ENCODE measurements at places on chromosomes 2 and 18.

GRCh38 chr2:74028741-74029140, 44.0 kb downstream of the TET3 start:
- DNase-seq, result no peak

DNA sequence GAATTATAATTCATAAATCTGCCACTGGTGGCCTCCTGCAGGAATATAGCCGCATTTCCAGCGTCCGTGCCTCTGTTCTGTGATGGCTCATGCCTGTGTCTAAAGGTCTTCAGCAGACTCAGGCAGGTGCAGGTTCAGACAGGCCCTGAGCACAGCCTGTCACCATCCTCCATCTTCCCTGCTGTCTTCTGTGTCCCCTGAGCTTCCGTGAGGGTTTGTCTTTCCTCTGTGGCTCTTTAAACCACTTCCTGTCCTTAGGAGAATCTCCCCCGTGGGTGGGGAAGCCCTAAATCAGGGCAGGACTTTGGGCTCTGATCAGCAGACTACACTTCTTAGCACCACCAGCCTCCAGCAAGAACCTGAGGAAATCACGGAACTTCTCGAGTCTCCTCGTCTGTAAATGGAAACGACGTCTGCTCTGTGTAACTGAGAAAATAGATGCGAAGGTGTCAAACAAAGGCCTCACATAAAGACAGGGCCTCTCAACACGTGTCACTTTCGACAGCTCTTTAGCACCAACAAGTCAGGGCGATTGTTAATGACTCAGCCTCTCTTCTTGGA, 24.1 kb upstream of the NFATC1 start:
- DNase-seq, result no peak

- DNase-seq, result no peak
These were observed 1350.2 kb upstream of the FAM98A start for GRCh38 chr2:34949316-34949715.

GRCh38 chr2:1091895-1092585, 141.4 kb downstream of the SNTG2 start:
- peak; percentile 21 for DNase-seq

DNA sequence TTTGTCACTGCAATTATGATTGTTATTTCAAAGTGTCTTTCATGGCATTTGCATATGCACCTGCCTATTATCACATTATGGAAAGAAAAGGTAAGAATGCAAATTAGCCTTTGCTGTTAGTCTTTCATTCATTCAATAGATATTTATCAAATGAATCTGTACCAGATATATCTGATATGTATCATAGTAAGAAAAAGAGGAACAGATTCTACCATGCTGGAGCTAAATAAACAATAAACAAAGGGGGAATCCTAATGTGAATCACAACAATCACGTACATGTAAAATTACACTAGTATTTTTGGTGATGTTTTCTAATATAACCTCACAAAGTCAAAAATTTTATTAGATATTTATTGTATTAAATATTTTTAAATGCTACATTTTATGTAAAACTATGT, 446.4 kb downstream of the THSD7B start:
- no peak for DNase-seq

- DNase-seq, result no peak
These were observed 96.0 kb downstream of the ACOXL start for GRCh38 chr2:110828330-110828729.

DNA sequence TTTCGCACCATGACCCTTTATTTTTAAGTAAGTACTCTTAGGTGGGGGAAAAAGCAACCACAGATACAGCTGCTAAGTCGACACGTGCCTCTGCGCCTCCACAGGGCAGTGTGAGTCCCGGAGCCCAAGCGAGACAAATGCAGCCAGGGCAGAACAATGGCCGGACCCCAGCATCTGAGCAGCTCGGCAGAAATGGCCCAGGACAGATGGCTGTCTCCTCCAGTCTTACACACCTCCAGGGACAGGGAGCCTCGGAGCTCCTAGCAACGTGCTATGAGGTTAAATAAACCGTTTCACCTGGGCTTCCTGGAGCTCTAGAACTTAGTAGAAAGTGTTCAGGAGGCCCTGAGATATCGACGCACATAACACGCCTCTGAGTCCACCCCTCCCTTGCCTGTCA, 47.3 kb upstream of the SALL3 start:
- no peak for DNase-seq

- no peak for DNase-seq
These were observed 19.0 kb downstream of the CEP68 start for GRCh38 chr2:65075176-65075575.

GRCh38 chr2:235639885-235640284, 146.0 kb downstream of the AGAP1 start:
- no peak for DNase-seq

DNA sequence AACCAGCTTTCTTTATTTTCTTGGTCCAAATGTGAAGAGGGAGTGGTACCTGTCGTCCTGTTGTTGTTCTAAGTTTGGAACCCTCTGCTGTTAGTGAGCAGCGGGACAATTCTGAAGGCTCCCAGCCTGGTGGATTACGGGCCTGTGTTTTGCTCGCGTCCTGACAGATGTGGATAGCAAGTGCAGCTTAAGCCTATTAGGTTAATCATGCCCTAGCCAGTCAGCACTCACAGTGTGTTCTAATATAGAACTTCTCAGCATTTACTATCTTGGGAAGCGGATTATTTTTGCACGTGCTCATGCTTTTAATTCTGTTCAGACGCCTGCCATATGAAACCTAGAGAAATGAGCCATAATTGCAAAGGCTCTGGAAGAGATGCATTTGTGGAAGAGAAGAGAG, at the start of gene PCARE:
PCARE (minus strand) TSS at position 113 of the 400 bp plus-strand sequence. CDS start 262 bp downstream, outside the sequence.
- no peak for DNase-seq

- no peak for DNase-seq
These were observed 18.4 kb upstream of the VIT start for GRCh38 chr2:36677996-36678605.

GRCh38 chr2:55771612-55772011, 78.0 kb upstream of the PNPT1 start:
- no peak for DNase-seq

GRCh38 chr2:111668274-111668616, 215.7 kb downstream of the ANAPC1 start:
- DNase-seq, result no peak

- no peak for DNase-seq
These were observed 85.9 kb downstream of the DCDC2C start for GRCh38 chr2:3789256-3789655.

DNA sequence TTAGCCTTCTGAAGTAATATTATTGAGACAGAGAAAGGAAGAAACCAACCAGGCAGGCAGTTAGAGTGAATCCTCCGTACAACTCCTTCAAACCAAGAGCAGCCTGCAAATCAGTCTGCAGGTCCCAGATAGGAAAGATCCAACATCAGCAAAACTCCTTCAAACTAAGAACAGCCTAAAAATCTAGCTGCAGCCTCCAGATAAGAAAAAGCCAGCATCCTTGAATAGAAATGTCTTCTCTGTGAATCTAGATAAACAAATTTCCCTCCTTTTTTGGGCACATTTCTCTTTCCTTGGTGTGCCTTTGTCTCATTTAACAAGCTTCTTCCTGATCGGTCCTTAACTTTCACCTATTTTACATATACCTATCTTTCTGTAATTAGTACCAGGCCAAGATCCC, 1004.6 kb upstream of the TMEFF2 start:
- no peak for DNase-seq

GRCh38 chr2:120783371-120783791, 47.7 kb downstream of the GLI2 start:
- no peak for DNase-seq

- no peak for DNase-seq
These were observed 71.2 kb upstream of the RBM44 start for GRCh38 chr2:237727363-237727762.

- DNase-seq, result no peak
These were observed 18.9 kb downstream of the KRTCAP3 start for GRCh38 chr2:27461118-27461517.

DNA sequence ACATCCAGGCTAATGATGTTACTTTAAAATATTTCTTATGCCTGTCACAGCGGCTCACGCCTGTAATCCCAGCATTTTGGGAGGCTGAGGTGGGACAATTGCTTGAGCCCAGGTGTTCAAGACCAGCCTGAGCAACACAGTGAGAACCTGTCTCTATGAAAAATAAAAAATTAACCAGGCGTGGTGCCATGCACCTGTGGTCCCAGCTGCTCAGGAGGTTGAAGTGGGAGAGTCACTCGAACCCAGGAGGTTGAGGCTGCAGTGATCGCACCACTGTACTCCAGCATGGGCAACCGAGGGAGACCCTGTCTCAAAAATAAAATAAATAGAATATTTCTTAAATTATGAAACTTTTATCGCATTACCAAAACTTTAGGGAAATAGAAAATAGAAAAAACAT, 28.1 kb upstream of the ACTR3 start:
- DNase-seq, result no peak

- no peak for DNase-seq
These were observed 654.5 kb upstream of the ID2 start for GRCh38 chr2:8027387-8027786.

DNA sequence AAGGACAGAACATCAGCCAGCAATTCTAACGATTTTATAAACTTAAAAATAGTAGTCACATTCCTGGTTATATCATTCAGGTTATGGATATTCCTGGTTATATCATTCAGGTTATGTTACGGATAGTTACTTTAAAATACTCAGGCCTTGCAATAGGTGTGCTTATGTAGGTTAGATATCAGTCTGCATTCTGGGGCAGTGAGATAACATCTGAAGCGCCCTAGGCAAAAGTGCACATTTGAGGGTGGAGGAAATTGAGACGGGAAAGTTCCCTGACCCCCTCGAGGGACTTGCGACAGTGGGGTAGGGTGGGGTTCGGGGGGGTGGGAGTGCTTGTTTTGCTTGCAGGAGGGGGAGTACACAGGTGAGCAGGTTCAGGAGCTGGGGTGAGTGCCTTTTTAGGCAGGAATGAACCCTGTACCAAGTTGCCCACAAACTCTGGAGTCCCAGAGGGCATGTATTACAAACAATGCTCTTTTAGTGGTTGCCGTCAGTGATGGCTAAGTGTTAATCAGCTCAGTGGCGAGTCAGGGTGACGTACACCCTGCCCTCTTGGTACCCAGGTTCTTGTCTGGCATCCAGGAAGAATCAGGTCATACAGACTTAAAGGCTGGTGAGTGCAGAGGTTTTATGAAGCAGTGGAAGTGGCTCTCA, 31.8 kb downstream of the CREG2 start:
- DNase-seq, result no peak

DNA sequence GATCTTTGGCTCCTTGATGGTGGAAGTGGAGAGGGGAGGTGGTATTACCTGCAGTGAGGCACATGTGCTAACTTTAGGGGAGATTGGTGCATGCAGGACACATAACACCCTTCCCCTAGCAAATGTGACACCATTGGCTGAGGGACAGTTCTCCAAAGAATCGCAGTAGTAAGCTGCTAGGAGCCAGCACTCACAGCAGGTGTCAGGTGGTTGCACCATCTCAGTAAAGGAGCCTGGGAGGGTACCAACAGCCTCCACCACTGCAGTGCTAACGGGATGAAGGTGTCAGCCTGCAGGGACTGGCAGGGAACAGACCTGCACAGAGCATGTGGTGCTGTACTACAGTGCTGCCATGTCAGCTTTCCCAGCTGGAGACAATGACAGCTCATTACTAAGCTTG, 127.3 kb upstream of the PIEZO2 start:
- no peak for DNase-seq

DNA sequence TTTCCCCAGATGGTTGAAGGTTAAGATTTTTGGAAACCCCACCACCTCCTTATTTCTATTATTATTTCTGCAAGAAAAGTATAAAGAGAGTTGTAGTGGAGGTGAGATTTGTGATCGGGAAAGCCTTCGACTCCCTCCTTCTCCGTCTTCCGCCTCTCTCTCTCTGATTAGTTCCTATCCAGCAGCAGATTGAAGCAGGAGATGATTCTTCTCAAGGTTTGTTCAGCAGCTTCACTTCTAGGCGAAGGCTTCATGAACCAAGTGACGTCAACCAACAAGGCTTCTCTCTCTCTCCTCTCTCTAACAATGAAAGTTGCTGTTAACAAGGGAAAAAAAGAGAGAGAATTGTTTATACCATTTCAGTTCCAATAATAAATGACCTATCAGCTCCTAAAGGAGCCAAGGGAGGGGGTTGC, at the start of gene BAZ2B:
BAZ2B (minus strand) TSS at position 263 of the 416 bp plus-strand sequence. CDS start 137,829 bp downstream, outside the sequence.
- DNase-seq, result no peak

DNA sequence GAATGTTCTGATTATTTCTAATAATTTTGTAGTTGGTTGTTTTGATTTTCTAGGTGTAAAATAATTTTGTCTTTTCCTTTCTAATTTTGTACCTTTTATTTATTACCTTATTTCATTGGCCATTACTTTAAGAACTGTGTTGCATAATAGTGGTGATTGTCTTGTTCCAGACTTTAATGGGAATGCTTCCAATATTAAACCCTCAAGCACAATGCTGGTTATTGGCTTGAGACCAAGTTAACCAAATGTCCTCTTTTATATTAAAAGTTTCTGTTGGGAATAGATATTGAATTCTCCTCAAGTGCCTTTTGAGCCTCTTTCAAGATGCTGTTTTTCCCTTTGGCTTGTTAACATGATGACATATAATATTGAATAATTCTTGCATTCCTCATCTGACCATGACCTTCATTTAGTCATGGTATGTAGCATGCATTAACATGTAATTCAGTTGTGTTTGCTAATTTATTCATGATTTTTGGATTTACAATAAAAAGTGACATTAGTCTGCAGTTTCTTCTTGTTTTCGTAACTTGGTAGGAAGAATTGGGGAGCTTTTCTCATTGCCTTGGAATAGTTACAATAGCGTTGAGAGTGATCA, 141.7 kb downstream of the DIS3L2 start:
- DNase-seq, result no peak

GRCh38 chr2:179180242-179180641, 84.4 kb downstream of the SESTD1 start:
- DNase-seq, result no peak

GRCh38 chr18:57727952-57728807, 74.9 kb downstream of the ATP8B1 start:
- DNase-seq, result no peak

DNA sequence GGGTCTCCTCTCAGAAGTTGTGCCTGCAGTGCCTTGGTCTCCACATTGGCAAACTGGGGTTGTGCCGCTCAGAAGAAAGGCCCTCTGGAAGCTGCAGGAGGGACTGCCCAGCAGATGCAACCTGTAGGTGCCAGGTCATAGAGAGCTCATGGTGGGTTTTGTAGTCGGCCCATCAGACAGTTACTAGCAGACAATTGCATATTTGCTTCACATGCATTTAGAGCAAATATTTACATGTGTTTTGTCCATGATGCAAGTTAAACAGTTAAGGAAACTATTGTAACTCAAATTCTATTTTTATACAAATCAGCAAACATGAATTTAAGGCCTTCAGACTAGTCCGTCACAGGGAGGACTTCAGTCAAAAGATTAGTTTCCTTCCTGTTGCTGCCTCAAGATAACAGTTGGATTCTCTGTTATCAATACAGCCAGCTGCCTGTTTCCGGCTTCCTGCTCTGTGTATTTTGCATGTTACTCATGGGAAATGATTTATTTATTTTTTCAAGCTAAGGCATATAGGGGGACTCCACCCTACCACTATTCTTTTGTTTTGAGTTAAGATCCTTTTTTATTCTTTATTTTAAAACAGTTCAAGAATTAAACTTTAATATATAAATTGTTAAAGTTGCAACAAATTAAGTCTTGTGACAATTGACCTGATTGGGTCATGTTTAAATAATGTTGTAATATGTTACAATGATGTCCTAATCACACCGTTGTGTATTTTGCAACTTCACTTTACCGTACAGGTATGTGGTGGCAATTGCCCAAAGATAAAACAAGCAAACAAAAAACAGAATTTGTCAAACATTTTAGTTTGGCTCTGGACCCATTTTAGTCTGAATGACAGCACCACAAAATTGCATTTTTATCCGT, 133.5 kb downstream of the SPTBN1 start:
- DNase-seq, result no peak
